ENCODE measurements at places on chromosomes 7 and 10.

- no peak for DNase-seq
Observed at GRCh38 chr7:75650681-75651080, 88.1 kb downstream of the HIP1 start.

DNA sequence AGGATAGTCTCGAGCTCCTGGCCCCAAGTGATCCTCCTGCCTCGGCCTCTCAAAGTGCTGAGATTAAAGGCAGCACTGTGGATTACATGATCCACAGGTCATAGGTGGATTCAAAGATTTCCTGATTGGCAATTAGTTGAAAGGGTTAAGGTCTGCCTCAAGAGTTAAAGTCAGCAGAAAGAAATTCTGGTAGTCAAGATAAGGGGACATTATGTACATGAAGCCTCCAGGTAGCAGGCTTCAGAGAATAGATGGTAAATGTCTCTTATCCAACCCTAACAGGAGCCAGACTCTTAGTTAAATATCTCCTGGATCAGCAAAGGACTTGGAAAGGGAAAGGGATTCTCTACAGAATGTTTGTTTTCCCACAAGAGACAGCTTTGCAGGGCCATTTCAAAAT lies 93.7 kb downstream of the SKIDA1 start:
- no peak for DNase-seq

GRCh38 chr10:1546431-1547110 lies 190.8 kb downstream of the ADARB2 start:
- no peak for DNase-seq

DNA sequence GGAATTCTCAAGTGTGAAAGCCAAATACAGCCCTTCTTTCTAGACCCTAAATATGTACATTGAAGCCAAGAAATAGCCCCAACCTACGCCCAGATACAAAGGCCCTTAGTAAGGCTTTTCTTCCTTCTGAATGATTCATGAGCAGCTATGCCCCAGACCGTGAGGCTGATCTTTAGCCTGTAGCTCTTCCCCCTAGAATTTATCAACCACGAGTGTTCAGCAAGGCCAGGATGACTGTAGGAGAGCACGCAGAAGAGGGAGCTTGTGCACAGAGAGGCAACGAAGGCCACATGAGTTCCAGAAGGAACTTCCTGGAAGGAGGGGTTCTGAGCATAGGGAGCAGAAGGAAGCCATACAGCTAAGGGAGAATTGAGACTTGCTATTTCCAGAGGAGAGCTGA lies 53.0 kb upstream of the HABP2 start:
- DNase-seq = no peak

DNA sequence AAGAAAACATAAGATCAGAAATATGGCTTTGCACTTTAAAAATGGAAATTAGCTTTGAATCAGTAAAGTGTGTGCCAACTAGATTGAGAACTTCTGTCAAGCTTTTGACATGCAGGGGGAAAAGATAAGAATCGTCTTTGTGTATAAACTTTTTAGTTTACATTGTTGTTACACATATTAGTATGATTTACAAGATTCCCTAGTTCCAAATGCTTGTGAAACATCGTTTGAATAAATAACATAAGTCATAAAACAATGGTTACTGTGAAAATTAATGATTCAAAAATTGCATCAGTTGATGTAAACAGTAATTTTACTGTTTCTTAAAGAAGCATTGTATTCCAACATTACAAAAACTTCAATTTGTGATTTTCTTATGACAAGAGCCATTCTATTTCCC lies 207.6 kb upstream of the MTPN start:
- DNase-seq = no peak

DNA sequence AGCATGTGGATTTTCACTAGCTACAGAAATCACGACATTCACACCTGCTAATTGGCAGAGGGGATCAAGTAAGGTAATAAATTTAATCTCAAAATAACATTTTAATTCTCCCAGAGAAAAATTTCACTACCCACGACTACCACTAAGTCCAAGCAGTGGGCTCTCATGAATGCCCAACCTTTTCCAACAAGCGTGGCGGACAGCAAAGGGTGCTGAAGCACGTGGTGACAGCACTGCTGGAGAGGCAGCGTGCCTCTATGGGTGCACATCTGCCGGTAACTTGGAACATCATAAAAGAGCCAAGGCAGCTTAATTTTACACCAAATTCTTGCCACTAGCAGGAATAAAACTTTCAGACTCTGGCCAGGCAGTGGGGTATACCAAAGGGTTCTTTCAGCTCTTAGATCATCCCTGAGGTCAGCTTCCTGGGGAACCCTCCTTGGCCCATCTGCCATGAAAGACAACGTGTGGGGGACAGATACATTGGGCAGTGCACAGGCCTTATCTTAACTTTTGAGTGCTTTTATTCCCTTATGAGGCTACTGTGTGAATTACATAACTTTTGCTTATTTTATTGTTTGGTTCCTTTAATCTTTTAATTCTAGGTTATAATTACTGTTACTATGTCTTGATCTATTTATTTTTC lies 206.7 kb upstream of the KCTD7 start:
- no peak for DNase-seq

DNA sequence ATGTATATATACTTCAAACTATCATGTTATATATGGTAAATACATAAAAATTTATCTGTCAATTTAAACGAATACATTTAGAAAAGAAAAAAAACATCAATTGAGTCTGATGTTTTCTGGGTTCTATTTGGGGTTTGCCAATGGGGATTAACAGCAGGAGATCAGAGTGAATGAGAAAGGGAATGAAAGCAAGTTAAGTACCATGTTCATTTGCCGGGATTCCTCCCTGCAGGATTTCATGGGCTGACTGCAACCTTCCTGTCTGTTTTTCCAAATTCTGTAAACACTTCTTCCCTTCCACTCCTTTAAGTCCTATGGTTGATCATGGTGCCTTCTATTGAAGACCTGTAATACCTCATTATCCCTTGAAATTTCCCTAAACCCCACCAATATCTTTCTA lies 33.9 kb upstream of the SEMA3A start:
- DNase-seq = no peak

DNA sequence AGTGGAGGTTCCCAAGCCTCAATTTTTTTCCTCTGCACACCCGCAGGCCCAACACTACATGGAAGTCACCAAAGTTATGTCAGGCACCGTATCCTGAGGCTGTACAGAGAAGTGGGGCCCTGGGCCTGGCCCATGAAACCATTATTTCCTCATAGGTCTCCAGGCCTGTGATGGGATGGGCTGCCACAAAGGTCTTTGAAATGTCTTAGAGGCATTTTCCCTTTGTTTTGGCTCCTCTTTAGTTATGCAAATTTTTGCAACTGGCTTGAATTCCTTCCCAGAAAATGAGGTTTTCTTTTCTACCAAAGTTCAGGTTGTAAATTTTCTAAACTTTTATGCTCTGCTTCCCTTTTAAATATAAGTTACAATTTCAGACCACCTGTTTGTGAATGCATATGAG lies 365.2 kb downstream of the HGF start:
- no peak for DNase-seq

GRCh38 chr7:27172823-27173510 lies 1.2 kb downstream of the HOXA10 start:
- DNase-seq = no peak

DNA sequence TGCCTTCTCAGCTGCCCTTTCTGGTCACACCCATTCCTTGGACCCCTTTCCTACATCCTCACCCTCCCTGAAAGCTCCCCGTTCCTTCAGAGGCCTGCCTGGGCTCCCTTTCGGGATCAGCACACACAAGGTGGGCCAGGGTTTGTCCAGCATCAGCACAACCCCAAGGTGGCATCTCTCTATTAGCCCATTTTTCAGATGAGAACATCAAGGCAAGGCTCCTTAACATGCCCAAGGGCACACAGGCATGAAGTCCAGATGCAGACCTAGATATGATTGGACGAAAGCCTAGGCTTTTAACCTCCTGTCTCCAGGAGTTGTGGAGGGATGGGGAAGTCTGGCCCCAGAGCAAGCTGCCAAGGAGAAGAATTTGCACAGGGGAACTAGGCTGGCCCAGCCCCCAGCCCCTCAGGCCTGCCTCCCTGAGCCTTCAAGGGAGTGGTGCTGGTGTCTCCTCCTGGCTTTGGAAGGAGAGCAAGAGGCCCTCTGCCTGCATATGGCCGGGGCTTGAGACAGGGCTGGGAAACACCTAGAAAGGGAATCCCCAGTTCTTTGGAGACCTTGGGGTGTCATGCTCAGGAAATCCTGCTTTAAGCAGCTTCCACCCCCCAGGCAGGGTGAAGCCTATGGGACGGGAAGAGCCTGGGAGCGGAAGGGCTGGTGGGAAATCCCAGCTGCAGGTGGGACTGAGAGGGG lies 9.0 kb upstream of the VSIR start:
- DNase-seq = no peak

GRCh38 chr7:150903606-150904005 lies 51.3 kb downstream of the AOC1 start:
- no peak for DNase-seq

All from HEK293T (cell line).